ENCODE measurements at places on chromosomes 7 and 10.

DNA sequence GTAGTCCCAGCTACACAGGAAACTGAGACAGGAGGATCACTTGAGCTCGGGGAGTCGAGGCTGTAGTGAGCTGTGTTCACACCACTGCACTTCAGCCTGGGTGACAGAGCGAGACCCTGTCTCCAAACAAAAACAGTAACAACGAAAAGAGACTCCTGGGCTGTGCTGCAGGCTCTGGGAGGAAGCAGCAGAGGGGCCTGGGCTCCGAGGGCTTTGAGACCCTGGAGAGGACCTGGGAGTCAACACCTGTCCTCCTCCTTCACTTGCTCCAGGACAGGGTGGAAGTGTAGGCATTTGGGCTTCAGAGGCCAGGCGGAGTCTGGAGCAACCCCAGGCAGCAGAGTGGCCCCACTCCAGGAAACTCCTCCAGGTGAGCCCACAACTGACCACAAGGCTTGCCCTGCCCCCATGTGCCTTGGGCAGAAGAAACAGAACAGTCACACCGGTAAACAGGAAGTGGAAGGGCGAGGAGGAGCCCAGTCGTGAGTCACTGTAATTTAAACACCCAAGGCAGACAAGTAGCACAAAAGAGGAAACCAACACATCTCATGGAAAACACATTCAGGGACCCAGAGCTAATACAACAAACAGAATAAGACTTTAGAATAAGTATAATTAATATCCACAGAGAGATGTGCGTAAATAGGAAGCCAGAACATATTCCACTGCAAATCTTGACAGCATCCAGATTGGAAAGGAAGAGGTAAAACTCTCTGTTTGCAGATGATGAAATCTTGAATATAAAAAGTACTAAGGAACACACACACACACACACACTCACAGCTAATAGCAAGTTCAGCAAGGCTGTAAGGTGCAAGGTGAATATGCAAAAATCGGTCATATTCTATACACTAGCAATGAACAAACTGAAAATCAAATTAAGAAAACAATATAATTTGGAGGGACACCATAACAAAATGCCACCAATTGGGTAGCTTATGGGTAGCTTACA is 20.5 kb upstream of the RASGEF1A start:
- no peak for DNase-seq

GRCh38 chr7:136446751-136447150 is 421.7 kb upstream of the CHRM2 start:
- DNase-seq: no peak

GRCh38 chr7:156067156-156067555 is 254.9 kb upstream of the SHH start:
- no peak for DNase-seq

DNA sequence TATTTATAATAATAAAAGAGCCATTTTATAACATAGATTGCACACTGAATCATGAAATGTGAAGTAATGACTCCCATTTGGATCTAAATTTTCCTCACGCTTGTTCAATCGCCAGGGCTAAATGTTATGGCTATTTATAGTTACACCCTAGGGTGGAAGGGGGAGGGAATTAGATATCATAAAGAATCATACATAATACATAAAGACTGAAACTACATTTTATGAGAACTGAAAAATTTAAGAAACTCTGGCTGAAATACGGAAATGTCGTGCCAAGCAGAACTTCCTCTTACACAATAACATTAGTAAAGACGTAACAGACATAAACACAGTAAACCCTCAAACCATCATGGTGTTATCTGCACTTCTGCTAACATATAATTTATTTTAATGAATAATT is 327.5 kb upstream of the PHF14 start:
- DNase-seq: no peak

DNA sequence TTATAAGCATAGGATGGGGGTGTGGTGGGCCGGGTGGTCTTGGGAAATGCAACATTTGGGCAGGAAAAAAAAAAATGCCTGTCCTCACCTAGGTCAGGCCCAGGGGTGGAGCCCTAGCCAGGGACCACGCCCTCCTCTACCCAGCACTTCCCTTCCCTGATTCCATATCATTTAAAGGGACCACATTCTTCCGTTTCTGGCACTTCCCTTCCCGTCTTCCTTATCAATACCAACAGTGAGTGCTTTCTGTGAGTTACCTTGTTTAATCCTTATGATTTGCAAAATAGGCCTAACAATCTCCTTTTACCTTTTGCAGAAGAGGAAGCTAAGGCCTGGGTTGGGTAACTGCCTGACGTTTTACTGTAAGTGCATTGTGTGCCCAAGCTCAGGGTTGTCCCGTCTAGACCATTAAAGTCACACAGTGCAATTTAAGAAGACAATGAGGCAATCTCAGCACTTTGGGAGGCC is 16.7 kb upstream of the C10orf95 start:
- DNase-seq: no peak

GRCh38 chr7:80098795-80099194 is 35.8 kb upstream of the GNAI1 start:
- no peak for DNase-seq

- no peak for DNase-seq
Measured at GRCh38 chr7:53022893-53023292, 12.5 kb upstream of the POM121L12 start.

GRCh38 chr10:35565602-35566081 is 39.5 kb upstream of the GJD4 start:
- no peak for DNase-seq

- DNase-seq: no peak
Measured at GRCh38 chr10:30781670-30782121, 152.1 kb upstream of the LYZL2 start.

DNA sequence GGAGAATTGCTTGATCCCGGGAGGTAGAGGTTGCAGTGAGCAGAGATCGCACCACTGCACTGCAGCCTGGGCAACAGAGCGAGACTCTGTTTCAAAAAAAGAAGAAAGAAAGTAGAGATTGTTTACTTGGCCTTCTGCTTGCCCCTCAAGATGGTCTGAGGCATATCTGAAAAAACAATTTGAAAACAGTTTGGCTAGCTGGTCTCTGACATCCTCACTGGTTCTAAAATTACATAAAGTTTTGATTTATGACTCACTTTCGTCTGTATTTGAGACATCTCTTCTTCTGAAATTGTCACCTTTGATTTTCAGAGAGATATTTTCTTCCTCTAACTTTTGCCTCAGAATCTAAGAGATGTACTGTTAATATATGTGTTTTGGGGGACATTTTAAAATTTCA is 49.6 kb upstream of the HELLS start:
- DNase-seq: no peak

GRCh38 chr10:107492389-107492788 is 327.9 kb upstream of the SORCS1 start:
- no peak for DNase-seq

GRCh38 chr7:18352339-18353255 is 143.0 kb upstream of the HDAC9 start:
- no peak for DNase-seq

GRCh38 chr7:153682628-153683027 is 369.6 kb upstream of the DPP6 start:
- no peak for DNase-seq

- DNase-seq: no peak
Measured at GRCh38 chr10:28797904-28798371, 120.6 kb downstream of the BAMBI start.

DNA sequence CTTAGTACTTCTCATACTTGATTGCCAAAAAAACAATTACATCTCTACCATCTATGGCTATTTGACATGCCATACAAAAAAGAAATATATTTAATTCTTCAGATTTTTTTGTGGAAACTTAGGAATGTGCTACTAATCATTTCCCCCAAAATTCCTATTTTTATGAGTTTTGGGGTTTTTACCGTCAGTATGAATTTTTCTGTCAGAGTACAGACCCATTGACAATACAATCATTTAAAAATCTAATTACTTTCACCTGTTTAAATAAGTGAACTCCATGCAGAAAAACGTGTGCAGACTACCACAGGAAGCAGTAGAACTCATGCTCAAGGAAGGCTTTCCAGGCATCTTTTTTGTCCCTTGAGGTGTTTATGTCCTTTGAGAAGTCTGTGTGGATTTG is 48.8 kb upstream of the FOXP2 start:
- no peak for DNase-seq

DNA sequence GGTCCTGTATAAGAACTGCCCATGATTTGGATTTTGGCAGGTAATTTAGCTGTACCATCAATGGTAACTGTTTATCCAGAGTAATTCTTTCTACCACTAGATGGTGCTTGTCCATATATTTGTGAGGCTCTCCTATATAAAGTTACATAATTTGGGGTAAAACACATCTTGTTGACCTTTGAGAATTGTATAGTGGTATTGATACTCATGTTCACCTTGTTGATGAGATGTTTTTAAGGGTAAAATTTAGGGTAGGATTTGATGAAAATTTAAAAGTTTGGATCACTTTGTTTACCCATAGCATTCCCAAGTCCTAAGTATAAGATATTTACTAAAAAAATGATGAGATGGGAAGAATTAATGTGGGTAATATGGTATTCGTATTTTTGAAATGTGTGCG is 31.6 kb downstream of the ST7 start:
- DNase-seq: no peak

GRCh38 chr7:12583176-12583575 is 12.7 kb downstream of the SCIN start:
- DNase-seq: no peak

GRCh38 chr10:10499839-10500238 is 517.8 kb upstream of the CELF2 start:
- no peak for DNase-seq

GRCh38 chr10:15652117-15652516 is 67.6 kb downstream of the ITGA8 start:
- DNase-seq: no peak

DNA sequence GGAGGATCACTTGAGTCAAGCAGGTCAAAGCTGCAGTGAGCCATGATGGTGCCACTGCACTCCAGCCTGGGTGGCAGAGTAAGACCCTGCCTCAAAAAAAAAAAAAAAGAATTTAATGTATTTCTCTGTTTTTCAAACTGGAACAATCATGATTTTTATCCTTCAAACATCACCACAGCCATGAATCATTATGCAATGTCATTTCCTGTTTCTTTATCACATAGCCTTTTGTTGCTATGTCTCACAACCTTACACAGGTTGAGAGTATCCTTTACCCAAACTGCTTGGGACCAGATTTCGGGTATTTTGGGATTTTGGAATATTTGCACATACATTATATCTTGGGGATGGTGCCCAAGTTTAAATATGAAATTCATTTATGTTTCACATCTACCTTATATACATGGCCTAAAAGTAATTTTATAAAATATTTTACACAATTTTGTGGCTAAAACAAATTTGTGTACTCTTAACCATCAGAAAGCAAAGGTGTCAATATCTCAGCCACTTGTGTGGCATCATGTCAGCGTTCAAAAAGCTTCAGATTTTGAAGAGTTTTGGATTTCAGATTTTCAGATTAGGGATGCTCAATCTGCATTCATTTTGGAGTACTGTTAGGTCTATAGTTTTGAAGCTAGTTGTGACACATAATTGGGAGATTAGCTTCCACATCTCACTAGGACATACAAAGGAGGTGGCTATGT is 8.2 kb downstream of the NT5C3A start:
- no peak for DNase-seq

- no peak for DNase-seq
Measured at GRCh38 chr7:138974675-138975292, 6.4 kb downstream of the KIAA1549 start.

GRCh38 chr7:139602143-139602722 is 78.7 kb downstream of the CLEC2L start:
- DNase-seq: no peak

DNA sequence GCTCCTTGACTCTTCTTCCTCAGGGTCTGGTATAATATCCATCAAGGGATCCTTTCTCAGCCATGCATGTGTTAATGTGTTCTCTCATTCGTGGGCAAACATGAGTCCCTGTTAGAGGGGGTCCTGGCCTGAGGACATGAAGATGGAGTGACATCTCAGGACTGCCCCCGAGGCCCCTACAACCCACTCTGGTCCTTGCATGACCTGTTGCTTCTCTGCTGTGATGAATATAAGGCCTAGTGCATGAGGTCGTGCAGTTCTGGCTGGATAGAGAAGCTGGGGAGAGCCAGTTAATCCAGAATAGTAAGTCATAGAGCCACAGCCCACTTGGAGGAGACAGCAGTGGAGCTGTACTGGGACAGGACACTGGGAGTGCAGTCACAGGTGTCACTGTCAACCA is 4.6 kb upstream of the VWC2 start:
- DNase-seq: no peak

GRCh38 chr10:128295003-128295402 is 168.8 kb upstream of the MKI67 start:
- DNase-seq: no peak

- no peak for DNase-seq
Measured at GRCh38 chr10:50857579-50857978, 27.8 kb downstream of the A1CF start.

GRCh38 chr7:122970740-122971725 is 24.5 kb downstream of the TAS2R16 start:
- no peak for DNase-seq

DNA sequence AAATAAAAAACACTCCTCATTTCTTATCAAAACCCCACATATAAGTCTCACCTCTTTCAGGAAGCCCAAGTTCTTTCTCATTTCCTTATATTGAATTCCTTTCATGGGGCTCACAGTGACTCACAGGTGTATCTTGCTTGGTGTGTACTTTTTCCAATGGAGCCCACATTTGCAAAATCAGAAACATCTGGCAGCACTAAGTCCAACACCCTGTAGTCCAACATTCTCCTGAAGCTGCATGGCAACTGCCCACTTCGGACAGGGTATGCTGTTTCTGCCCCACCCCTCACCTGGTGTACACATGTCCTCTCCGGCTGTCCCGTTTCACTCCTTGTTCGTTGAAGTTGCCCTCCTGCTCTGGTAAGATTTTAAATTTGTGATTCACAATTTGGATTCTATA is 544.1 kb downstream of the SORCS3 start:
- no peak for DNase-seq

GRCh38 chr10:68954904-68955303 is 1.1 kb upstream of the DDX21 start:
- no peak for DNase-seq

GRCh38 chr7:92997152-92997551 is 120.6 kb downstream of the SAMD9 start:
- DNase-seq: no peak

DNA sequence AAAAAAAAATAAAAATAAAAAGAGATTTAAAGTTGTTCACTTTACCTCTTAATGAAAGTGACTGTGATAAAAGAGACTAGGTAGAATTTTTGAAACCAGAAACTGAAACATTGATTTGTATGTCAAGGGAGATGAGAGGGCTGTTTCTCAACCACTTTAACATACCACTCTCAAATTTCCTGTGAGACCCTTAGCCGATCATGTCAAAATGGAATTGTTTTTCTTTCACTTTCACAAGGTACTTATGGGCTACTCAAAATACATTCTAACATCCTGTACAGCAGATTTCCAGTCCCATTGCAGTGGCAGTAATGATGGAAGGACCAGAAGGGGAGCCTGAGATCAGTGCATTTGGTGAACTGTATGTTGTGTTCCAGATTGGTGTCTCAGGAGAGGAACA is 261.2 kb downstream of the PPP1R3A start:
- DNase-seq: no peak

GRCh38 chr7:118492466-118492865 is 268.0 kb downstream of the ANKRD7 start:
- DNase-seq: no peak

GRCh38 chr10:130656582-130657133 is 520.5 kb downstream of the GLRX3 start:
- DNase-seq: no peak

Data from urinary bladder (tissue), 4 donors.